ENCODE measurements at places on chromosomes 7 and 10.
A peak's percentile ranks its signal among the peaks of the same experiment; 100 is the strongest.

DNA sequence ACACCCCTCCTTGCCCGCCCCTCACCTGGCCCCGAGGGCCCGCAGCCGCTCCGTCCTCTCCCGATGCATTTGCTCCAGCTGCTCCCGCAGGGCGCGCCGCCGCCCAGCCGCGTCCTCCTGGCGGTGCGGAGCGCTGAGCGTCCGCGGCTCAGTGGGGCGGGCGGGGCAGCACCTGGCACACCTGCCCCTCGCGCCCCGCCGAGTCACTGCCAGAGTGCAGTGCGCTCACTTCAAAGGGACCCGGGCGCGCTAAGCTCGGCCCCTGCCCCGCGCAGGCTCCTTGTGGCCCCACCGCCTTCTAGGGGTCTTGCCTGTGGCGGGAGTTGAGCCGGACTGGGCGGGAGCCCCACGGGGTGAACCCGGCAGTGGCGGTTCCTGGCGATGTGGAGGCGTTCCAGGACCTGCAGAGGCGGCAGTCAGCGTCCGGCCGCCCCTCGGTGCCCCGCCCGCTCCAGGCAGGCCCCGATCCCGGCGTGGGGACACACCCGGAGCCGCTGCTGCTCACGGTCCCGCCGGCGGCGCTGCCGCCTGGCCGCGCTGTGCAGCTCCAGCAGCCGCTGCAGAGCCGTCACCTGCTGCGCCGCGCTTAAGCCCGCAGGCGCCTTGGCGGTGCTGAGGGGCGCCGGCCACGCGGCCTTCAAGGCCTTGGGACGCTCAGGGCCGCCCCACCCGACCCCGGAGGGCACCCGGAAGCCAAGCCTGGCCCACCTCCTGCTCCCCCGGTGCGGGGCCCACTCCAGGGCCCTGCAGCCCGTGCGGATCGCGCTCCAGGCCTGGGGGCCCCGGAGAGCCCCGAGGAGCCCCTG lies 6.7 kb downstream of the ATP6V1F start:
- DNase-seq = peak; percentile 48

- no peak for DNase-seq
These were observed 2.8 kb downstream of the FAM180A start for GRCh38 chr7:135745703-135746312.

GRCh38 chr7:26919906-26920493 lies 55.6 kb upstream of the SKAP2 start:
- no peak for DNase-seq

DNA sequence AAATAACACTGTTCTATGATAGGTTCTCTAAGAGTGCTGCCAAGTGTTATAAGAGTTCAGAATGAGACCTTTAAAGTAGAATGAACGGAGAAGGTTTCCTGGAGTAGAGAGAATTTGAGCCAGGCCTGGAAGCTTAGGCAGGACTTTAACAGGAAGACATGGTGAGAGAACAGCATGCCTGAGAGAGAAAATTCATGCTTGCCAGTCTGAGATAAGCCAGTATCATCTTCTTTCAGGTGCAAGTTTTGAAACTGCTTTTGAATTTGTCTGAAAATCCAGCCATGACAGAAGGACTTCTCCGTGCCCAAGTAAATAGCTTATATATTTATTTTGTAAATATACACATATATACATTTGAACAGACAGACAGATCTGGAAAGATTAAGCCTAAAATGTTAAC lies 22.1 kb downstream of the ARMC10 start:
- no peak for DNase-seq

DNA sequence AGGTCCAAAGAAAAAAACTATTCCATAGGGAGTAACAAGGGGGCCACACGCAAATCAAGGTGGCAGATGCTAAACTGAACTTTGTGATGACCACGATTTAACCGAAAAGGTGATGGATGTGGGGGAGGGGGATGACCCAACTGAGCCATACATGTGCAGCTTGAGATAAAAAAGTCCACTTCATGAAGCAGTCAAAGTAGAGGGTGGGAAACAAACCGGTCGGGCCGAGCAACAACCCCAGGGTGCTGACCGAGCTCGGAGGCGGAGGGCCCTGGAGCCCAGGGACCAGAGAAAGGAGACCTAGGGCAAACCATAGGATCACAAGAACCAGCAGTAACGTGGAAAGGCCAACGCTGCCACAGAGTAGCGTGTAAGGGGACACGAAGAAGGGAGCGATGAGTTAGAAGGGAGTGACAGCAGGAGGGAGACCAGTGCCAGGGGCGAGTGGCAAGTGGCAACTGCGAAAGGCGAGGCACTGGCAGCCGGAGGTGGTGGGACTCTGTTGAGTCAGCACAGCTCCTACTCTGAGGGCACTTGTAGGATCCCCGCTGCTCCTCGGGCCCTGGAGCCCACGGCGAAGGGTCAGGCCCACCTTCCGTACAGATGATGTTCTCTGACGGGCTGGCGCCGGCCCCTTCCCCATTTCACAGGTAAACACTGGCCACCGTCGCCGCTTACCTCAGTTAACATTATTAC lies 540 bp downstream of the SNX13 start:
- peak; percentile 59 for DNase-seq

- DNase-seq = no peak
These were observed 272.4 kb downstream of the ADARB2 start for GRCh38 chr10:1464881-1465417.

DNA sequence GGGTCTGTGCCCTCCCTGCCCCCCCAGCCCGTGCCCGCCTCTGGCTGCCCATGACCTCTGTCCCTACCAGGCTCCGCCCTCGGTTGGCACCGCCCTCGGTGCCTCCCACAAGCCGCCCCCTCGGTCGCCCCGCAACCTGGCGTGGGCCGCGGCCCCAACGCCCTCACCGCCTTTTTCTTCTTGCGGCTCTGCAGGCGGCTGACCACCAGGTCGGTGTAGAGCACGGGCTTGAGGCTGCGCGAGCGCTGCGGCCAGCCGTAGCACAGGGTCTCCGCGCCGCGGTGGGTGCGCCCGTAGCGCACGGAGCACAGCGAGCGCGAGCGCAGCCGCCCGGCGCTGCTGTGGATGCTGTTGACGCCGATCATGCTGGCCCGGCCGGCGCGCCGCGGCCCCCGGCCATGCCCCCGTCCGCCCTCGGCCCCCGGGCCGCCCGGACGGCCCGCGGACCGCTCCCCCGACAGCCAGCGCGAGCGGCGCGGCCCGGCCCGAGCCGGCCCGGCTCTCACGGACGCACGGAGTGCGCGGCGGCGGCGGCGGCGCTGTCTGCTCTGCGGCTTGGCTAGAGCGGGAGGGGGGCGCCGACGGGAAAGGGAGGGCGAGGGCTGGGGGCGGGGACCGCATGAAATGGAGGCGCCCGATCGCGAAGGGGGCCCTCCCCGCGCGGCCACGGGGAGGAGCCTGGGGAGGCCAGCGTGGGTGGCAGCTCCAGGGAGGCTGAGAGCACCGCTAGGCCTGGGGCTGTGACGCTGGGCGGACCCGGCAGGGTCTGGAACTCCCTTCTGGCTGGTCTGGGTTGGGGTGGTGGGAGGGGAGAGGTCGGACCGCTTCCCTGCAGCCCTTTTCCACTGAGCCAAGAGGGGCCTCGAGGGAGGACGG lies 9.6 kb downstream of the PSD start:
- DNase-seq = peak; percentile 81

- DNase-seq = no peak
These were observed 116.4 kb downstream of the PFKFB3 start for GRCh38 chr10:6319119-6319518.

DNA sequence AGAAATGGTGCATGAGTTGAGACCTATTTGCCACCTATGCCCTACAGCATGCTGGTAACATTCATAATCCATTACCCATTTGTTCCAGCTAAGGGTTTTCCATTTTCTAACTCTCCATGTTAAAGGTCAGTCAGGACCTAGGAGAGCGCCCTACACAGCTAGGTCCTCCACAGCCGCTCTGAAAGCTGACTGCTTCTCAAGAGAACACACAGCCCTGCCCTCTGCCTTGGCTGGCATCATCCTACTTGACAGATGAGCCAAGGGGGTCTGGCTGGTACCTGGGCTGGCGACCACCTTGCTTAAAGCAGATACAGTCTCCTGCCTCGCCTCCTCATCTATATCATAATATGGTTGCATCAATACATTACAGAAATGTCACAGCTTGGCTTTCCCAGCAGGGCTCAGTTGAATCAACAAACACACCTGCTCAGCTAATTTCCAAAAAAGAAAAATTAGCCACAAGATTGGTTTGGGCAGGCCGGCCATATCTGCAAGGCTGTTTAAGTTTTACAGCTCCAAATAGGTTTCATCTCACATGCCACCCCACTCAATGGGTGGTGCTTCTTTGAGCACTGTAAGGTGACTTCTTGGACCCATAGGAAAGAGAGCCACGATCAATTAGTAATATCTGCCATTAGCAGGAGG lies 17.3 kb downstream of the TLL2 start:
- no peak for DNase-seq

DNA sequence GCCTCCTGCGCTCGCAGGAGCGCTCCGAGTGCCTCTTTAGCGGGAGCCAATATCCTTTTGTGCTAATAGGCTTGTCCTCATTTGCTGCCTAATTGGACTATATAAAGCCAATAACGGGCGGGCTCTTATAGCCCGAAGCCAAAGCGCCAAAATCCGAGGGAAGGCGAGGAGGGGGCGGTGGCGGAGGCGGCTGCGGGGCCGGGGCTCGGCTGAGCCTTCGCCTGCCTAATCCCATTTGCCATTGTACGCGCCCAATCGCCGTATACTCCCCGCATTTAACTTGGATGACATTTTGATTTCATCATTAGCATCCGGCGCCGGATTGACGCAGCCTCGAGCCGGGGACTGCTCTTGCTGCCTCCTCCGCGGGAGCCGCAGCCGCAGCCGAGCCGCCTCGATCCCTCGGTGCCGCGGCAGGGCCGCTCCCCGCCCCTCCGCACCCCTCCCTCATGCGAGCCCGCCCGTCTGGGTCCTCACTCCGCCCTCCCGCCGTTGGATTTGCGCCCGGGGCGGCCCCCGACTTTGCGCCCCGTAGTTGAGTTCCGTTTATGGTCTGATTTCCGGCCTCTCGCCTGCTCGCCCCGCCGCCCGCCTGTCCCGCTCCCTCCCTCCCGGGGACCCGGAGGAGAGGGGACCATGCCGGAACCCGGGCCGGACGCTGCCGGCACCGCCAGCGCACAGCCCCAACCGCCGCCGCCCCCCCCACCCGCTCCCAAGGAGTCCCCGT lies at the start of gene HMX3:
HMX3 (plus strand) TSS at position 556 of the 727 bp plus-strand sequence; CDS start at position 637, 81 bp downstream.
- DNase-seq = peak; percentile 46

DNA sequence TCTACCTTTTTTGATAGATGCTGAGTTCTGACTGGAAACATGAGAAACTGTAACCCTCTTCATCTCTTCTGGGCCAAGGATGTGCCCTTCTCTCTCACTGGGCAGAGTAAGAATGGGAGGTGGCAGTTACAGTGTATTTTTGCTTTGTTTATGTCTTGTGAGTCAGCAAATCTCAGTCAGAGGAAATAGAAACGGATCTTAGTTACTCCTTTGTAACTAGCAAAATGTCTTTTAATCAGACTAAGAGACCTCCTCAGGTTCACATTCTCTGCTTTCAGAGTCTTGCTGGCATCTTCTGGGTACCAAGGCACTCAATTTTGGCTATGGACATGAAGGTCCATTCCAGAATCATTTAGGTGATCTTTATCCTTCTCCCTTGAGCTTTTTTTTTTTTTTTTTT lies 70.9 kb downstream of the HHEX start:
- DNase-seq = no peak

DNA sequence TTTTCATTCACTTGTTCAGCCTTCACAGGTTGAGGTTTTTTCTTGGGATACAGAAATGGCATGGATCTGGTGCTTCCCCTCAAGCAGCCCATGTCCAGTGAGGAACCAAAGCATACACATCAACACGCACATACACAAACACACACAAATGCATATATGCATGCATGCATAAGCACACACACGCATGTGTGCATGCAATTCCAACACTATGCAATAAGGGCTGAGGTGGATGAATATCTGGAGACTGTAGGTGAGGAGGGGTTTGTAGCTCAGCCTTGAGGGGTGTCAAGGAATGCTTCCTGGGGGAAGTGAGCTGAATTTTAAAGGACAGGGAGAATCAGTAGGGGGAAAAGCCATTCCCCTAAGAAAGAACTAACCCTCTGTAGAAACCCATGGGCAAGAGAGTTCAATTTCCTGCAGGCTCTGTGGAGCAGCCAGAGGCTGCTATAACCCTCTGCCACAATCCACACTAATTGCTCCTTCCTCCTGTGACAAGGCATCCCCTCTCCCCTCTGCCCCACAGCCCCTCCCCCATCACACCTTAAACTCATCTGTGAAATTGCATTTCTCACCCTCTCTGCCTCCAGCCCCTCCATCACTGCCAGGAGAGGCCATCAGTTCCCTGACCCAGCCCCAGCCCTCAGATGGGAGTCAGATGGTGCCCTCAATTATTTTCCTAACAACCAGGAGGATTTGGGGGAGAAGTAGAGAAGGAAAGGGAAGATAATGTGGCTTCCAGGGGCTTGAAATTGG lies 316.4 kb downstream of the RPS24 start:
- DNase-seq = no peak

- DNase-seq = no peak
These were observed 36.9 kb downstream of the PTPRZ1 start for GRCh38 chr7:121909716-121910345.

GRCh38 chr7:24764972-24765744 lies 7.9 kb upstream of the GSDME start:
- DNase-seq = no peak

GRCh38 chr7:12327922-12328321 lies 75.7 kb downstream of the VWDE start:
- no peak for DNase-seq

DNA sequence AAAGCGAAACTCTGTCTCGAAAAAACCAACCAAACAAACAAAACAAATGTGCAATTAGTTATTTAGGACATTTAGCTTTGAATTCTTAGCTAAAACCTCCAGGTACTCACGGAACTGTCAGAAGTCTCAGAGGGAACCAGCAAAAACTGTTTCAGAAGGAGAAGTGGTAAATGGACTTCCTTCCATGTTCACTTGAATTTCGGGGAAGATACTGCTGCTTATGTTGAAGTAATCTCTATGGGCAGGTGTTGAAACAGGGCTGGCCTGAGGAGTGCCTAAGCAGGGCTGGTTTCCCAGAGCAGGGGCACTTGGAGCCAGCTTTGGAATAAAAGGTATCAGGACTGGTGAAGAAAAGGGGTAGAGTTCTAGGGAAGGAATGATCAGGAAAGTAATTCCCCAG lies 2.4 kb upstream of the EXOC6 start:
- no peak for DNase-seq
